Activated T-helper 1 cell treated with anti-CD3 and anti-CD28 coated beads, Interleukin-2, amount 50 U/mL, for 16 hours (primary cell): ENCODE measurements at places on chromosomes 4 and X.

DNA sequence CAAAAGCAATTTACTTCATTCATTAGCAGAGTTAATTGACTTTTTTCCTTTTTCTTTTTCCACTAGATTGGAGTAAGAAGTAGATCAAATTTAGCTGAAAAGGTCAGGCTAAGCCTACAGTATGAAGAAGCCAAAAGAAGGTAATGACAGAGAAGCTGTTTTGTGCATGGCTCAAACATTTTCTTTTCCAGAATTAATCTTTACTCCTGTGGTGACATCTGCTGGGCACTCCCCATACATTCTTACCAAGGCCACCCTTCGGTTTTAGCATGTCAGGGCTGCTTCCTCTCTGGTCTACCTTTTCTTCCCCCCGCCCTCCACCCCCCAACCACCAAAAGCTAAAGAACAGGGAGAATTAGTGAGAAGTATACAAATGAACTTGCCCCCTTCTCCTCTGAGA lies 70.2 kb downstream of the CLDN22 start:
- no peak for DNase-seq

DNA sequence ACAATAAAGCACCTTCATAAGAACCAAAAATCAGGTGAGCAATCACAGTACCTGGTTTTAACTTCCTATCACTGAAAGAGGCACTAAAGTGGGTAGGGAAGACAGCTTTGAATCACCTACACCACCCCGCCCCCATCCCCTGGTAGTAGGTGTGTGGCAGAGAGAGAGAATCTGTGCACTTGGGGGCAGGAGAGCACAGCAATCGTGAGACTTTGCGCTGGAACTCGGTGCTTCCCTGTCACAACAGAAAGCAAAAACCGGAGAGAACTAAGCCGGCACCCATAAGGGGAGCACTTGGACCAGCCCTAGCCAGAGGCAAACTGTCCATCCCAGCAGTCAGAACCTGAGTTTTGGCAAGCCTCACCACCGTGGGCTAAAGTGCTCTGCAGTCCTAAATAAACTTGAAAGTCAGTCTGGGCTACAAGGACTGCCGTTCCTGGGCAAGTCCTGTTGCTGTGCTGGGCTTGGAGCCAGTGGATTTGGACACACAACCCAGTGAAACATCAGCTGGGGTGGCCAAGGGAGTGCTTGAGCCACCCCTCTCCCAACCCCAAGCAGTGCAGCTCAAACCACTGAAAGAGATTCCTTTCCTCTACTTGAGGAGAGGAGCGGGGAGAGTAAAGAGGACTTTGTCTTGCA lies 32.1 kb downstream of the NDUFB11 start:
- no peak for DNase-seq

- peak; percentile 50 for DNase-seq
These were observed 4.8 kb upstream of the PRICKLE3 start for GRCh38 chrX:49190821-49191573.

DNA sequence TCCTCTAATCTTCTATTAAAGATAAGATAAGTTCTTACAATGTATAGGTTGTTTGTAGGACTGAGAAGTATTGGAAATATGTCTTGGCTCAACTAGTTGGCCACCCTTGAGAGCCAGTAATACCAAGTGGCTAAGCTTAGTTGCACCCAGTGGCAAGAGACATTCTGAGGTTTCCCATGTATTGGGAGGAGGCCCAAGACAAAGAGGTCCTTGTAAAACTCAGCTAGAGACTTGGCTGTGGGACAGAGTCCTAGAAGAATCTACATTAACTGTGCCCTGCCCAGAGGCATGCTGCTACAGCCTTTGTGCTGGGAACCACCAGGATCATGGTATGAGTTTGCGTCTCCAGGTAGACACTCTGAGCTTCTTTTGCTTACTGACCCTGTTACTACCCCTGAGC lies 41.9 kb upstream of the SLC4A4 start:
- DNase-seq, result no peak

- no peak for DNase-seq
These were observed 31.3 kb upstream of the ALG13 start for GRCh38 chrX:111649638-111650037.

DNA sequence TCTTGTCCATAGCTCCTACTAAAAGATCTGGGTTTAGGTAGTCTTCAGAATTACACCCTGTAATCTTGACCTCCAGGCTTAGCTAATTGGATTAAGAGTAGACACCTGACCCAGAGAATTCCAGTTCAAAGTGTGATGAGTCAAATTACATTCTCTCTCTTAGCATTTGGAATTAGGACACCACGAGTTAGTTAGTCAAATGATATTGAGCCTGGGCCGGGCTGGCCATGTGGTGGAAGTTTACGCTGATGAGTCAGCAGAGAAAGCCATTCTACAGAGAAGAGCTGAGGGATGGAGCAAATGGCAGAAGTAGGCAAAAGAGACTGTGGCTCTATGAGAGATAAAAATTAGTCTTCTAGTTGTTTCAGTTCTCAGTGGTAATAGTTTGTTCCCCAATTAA lies 31.1 kb downstream of the CEP44 start:
- no peak for DNase-seq

- DNase-seq, result no peak
These were observed 55.3 kb downstream of the FIP1L1 start for GRCh38 chr4:53432528-53433424.

DNA sequence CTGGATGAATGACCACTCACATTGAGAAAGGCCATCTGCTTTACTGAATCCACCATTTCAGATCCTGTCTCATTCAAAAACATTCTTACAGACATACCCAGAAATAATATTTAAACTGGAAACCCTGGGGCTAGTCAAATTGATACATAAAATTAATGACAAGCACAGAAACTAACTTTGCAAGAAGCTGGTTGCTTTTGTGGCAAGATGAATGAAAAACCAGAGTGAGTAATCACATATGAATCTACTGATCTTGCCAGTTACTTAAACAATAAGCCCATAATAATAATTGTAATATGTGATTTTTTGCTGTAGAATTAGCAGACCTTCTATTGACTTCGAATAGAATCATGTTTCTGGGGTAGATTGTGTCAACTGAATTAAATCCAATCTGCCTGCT lies 235.1 kb downstream of the PPARGC1A start:
- DNase-seq, result no peak

- DNase-seq, result no peak
These were observed at the start of gene BEX1 for GRCh38 chrX:103063918-103064434. Gene BEX1, minus strand, starts transcription at chrX:103064171. Its CDS starts 897 bp downstream, at chrX:103063274.

GRCh38 chr4:30619679-30620078 lies 100.5 kb upstream of the PCDH7 start:
- DNase-seq, result no peak

DNA sequence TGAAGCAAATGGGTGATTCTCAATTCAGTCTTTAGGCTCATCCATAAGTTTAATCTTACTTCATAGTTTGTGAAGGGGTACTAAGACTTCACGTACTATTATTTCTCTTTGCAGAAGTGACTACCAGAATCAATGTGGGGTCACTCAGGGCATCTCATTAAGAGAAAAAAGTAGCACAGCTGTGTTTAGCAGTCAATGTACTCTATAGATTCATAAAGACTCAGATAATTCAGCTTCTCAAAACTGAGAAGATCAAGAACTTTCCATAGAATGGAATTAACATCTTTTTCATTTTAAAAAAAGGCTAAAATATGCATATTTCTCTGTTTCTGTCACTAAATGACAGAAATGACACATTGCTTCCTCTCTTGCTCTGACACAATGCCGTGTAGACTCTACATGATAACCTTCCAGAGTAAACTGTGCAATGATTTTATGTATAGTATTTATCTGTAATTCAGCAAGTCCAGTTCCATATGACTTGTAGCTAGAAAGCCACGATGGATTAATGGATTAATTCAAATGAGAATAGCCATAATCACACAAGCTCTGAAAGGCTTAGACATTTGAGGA lies 20.3 kb upstream of the LSM6 start:
- DNase-seq, result no peak

GRCh38 chr4:186095406-186095805 lies 9.1 kb upstream of the FAM149A start:
- DNase-seq, result no peak

DNA sequence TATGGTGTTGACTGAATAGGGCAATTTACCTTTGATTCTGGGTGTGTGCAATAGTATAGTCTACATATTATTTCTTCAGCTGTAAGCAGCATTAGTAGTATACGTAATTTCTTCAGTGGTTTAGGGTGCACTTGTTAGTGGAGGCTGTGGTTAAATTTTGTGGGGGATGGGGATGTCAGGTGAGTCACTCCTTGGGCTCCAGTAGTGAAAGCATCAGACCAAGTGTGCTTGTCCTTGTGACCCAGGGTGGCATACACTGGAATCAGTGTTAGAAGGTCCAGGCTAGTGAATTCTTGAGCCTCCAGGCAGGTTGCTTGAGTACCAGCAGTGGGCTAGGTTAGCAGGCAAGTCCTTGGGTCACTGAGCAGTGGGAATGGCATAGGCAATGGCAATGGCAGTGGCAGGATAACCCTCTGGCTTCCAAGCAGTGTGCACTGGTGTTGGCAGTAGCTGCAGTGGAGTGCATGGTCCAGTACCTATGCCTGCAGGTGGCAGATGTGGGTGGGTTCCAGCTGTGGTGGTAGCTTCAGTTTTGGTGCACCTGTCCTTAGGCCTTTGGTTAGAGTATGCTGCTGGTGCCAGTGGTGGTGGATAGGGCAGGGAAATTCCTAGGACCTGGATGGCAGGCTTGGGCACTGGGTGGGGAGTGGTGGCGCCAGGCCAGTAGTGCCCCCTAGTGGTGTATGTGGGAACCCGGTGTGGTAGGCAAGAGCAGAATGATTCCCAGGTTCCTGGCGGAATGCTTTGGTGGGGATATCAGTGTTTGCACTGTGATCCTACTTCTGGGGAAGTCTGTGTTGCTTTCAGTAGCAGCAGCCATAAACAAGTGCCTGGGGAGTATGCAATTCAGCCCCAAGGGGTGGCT lies 531.0 kb downstream of the SMARCA1 start:
- no peak for DNase-seq

DNA sequence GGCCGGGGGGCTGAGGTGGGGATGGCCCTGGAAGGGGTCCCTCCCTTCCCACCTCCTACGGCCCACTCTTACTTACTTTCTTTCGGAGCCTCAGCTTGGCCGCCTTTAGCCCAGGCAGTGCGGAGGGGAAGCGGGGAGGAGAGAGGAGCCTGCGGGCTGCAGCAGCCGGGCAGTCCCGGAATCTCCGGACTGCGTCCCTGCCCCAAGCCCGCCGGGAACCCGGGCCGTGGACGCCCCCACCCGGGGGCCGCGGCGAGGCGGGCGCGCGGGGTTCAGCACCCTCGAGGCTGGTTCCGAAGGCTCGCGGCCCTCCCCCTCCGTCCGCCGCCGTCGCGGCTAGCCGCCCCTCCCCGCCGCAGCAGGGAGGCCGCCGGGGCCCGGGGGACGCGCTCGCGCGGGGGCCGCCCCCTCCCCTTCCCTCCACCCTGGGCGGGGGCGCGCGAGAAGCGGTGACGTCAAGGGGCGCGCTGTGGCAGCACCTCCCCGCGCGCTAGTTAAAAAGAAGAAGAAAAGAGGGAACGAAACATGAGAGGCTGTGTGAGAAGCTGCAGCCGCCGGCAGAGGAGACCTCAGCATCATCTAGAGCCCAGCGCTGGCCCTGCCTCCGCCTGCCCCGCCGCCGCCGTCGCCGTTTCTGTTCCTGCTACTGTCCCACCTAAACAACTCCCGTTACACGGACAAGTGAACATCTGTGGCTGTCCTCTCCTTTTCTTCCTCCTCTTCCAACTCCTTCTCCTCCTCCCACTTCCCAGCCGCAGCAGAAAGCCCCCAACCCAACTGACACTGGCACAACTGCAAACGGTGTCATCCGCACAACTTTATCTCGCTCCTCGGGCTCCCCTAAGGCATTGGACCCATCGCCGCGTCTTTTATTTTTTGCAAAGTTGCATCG lies at the start of gene HHIP:
HHIP (plus strand) TSS at position 526 of the 892 bp plus-strand sequence. CDS start 520 bp downstream, outside the sequence.
- no peak for DNase-seq

DNA sequence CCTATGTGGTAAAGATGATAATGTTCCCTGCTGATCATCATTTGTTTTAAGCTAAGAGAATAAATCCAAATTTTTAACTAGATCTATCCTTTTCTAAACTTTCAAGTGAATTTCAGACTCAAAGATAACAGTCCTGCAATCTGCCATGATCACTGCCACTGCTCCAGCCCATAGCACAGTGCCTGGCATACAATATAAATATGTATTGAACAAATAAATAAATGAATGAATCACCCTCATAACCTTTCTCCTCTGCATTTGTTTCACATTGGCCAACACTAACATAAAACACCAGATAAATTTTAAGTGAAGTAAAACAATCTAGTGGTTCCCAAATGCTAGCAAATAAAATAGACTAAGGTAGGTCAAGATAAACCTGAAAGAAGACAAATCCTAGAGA lies 439.0 kb downstream of the GPM6A start:
- no peak for DNase-seq

DNA sequence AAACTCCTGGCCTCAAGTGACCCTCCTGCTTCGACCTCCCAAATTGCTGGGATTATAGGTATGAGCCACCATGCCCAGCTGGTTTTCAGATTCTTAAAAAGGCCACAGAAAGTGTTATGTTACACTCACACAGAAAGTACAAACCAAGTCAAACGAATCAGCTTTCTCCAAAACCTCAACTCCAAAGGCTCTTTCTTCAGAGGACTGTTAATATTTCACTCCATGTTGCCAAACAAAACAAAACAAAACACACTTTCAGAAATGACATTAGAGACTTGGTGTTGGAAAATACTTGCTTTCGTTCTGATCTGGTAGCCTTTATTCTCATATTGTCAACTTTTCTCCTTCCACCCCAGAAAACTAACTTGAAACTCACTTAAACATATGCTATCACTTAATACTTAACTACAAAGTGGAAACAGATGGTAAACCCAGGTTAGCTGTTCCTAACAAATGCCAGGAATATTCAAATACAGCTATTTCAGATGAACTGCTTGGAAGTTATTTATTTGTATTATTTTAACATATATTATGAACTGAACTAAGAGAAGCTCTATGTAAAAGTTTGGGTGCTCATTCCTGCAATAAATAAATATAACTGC lies 34.7 kb downstream of the RLIM start:
- no peak for DNase-seq
